ENCODE measurements at places on chromosomes 1 and 21.

- DNase-seq, result no peak
These were observed 34.6 kb downstream of the TNR start for GRCh38 chr1:175708787-175709186.

GRCh38 chr1:154559466-154560044 is 1.1 kb upstream of the UBE2Q1 start:
- peak; percentile 78 for DNase-seq

DNA sequence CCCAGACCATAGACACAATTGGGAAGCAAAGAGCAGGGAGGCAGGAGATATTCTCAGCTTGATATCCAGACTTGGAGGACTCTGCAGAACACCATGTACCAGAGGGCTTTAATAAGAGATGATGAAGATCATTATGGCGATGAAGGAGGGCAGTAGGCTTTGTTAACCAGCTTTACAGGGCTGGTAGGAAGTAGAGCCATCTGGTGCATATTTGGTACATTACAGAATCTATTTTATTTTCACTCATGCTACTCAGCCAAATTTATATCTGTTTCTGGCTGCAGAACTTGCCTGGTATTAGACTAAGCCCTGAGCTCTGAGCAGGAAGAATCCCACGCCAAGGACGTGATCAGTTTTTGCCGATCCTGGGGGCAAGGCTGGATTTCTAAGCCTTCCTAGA is 61.8 kb upstream of the SYT6 start:
- no peak for DNase-seq

- DNase-seq, result no peak
These were observed 317.1 kb downstream of the NTNG1 start for GRCh38 chr1:107457989-107458388.

DNA sequence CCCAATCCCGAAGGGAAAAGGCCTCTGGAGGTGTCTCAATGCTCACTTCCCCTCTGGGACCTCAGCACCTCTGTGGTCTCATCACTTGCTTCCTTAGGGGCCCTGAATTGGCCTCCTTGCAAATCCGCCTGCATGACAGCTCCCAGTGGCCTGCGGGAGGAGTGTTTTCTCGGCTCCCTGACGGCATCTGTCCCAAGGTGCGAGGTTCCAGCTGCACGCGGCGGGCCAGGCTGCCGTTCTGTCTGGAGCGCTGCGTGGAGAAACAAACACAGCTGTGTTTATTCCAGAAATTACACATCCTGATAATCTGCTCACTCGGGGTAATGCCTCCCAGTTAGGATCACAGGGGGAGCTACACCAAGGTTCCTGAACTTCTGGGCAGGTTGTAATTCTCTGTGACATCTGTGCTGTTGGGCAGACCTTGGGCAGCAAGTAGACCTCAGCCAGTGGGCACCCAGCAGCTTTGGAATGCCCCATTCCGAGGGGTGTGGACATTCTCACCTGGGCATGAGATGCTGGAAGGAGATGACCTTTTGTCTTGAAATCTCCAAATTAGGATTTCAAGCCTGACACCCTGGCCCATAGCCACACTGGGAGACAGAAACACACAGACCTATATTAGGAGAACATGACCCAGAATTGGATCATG is 18.2 kb downstream of the EPHB2 start:
- no peak for DNase-seq

DNA sequence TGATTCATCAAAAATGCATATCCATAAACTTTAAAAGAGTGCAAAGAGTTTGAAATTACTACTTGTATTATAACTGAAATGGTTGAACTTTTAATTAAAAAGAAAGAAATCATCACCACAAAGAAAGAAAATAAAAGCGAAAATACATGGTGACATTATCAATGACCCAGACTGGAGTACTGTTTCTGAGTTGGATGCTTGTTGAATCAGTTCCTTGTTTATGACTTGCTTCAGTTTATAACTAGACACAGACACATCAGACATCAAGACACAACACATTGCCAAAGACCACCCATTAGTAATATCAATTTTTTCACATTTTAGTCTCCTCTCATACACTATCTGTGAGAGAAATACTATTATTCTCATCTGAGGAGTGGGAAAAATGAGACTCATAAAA is 293.0 kb downstream of the MRPL39 start:
- no peak for DNase-seq

- no peak for DNase-seq
These were observed 1491.8 kb downstream of the NCAM2 start for GRCh38 chr21:22490049-22490448.

- DNase-seq, result no peak
These were observed 63.7 kb downstream of the RERE start for GRCh38 chr1:8753736-8754135.

GRCh38 chr1:160427625-160428024 is 27.3 kb downstream of the VANGL2 start:
- no peak for DNase-seq

- DNase-seq, result no peak
These were observed 10.2 kb downstream of the KMO start for GRCh38 chr1:241542199-241542907.

DNA sequence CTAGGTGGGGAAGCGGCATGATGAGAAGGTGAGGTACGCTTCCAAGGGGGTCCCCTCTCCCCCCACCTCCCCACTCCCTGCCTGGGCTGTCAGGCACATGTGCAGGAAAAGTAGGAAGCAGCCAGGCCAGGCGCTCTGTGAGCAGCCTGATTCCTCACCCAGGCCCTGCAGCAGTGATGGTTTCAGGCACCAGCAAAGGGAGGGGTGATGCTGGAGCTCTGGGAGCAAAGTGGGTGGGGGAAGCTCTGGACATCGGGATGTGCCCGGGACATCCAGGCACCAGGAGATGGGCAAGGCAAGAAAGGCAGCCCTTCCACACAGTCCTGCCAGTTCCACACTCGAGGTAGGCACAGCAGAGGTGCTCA is 106.1 kb downstream of the CRYAA start:
- no peak for DNase-seq

DNA sequence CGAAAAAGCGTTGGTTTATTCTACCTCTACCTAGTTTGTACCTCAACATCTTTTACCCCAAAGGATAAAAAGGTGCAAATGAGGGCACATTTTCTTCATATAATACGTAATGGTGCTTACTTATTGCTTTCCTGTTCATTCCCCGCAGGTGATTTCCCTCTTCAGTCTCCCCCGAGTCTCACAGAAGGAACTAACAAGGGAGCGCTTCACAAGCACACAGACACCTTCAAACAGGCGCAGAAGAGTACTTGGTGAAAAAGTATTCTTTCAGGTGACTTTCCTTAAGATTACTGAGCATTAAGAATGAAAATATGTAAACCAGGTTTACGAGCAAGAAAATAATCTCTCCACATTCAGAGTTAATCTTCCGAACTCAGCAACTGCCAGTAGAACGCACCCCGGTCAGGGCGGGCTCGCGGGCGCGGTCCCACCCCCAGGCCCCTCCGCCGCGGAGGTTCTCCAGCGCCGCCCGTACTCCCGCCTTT is 511 bp upstream of the RABGAP1L start:
- peak; percentile 12 for DNase-seq

DNA sequence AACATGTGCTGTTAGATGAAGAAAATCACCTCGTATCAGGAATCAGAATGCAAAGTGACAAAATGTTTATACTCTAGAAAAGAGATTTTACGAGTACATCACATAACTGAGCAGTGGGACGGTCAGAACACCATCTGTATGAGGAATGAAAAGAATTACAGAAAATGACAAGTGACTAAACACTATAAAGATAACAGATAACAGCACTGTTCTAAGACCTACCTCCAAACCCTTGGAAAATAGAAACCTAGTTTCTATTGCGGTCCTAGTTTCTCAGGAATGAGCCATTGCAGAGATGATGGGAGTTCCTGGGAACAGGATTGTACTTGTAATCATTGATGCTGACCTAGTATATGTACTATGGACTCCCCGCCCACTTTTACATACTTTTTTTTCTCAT is 839.4 kb upstream of the ADAMTS5 start:
- no peak for DNase-seq

- no peak for DNase-seq
These were observed 83.8 kb downstream of the RHOU start for GRCh38 chr1:228818928-228819630.

GRCh38 chr1:85047472-85048295 is 616 bp downstream of the MCOLN3 start:
- no peak for DNase-seq
